ENCODE measurements at places on chromosomes 2 and 18.

- DNase-seq = peak; percentile 29
- H3K36me3 ChIP-seq = no peaks in the 10 kb centered on the region
- no peak overlapping the region for H3K27ac ChIP-seq
- no peaks in the 10 kb centered on the region for H3K4me1 ChIP-seq
Observed at GRCh38 chr2:145927131-145927950, 1407.4 kb upstream of the ZEB2 start.

DNA sequence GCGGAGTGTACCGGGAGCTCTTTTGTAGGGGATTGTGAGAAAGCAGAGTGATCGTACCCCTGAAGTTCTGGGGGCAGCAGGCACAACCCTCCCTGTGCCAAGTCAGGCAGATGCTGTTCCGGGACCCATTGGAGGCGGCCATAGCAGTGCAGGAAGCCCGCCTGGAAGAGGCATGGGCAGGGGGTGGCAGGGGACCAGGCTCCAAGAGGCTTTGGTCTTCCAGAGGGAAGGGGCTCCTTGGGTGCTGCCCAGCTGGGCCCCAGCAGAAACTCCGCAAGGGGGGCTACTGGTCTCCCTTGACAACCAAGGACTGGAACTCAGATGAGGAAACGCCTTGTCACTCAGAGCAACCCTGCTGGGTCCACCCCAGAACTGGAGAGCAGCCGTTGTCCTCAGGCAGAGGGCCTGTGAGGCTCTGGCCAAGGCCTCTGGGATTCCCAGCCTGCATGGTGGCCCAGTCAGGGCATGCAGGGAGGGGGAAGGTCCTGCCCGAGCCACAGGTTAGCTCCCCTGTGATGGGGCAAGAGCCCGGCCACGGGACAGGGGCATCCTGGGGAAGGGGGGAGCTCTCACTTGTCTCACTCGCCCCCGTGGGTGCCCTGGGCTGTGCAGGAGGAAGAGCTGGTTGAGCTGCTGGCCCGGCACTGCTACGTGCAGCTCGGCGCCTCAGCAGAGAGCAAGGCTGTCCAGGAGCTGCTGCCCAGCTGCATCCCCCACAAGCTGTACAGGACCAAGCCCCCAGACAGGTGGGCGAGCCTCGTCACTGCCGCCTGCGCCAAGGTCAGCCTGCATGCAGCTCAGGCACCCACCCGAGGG lies 21.0 kb upstream of the GPR17 start:
- peaks cover 4% of the 10 kb centered on the region for H3K27me3 ChIP-seq
- peaks cover 11% of the 10 kb centered on the region for H3K4me1 ChIP-seq
- H3K4me3 ChIP-seq = no peak overlapping the region
- DNase-seq = no peak

DNA sequence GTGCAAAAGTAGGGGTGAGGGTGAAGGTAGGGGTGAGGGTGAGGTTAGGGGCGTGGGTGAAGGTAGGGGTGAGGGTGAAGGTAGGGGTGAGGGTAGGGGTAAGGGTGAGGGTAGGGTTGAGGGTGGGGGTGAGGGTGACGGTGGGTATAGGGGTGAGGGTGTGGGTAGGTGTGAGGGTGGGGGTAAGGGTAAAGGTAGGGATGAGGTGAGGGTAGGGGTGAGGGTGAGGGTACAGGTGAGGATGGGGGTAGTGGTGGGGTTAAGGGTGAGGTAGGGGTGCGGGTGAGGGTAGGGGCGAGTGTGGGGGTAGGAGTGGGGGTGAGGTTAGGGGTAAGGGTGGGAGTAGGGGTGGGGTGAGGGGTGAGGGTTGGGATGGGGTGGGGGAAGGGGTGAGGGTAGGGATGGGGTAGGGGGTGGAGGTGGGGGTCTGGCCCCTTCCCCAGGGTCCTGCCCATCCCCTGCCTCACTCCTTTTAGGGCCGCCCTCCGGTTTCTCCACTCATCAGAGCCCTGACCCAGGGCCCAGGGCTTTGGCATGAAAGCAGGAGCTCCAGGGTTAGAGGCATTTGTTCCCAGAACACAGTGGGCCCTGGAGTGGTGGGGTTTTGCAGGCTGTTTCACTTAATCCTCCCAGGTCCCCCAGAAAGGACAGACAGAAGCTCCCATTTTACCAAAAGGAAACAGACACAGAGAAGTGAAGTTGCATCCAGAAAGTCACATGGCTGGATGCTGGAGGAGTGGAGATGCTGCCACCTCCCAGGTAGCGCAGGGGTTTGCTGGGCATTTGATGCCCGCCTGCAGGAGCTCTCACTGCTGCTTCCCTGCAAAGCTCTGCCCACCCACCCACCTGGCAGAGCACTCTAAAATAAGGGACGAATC lies 26.9 kb downstream of the SNORC start:
- peaks cover 7% of the 10 kb centered on the region for H3K27me3 ChIP-seq
- H3K4me3 ChIP-seq = no peak overlapping the region
- H3K36me3 ChIP-seq = no peaks in the 10 kb centered on the region
- no peak for DNase-seq

DNA sequence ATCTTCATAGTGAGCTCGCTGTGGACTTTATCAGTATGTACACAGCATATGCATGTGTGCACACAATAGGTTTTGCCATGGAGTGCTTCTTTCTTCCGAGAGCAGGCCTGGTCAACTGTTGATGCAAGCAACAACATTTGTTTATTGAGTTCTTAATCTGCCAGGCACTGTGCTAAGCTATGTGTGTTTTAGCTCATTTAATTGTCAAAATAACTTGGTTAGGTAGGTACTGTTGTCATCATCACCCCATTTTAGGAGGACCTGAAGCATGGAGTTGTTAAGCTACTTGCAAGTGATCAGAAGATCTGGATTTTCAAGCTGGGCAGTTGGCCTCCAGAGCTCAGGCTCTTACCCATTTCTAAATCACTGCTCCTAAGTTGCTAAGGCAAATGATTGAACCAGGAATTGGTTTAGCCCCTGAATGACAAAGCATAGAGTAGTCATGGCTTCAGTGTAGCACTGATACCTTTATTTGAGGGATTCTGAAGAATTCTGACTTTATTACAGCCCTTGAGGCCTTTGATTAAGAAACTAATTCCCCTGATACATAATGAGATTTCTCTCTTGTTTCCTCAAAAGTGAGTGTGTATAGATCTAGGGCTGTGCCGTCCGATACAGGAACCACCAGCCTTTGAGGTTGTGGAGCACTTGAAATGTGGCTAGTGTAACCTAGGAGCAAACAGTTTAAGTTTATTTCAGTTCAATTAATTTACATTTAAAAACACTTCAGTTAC lies 132.9 kb downstream of the FMNL2 start:
- no peak overlapping the region for H3K27ac ChIP-seq
- H3K4me3 ChIP-seq = peak overlapping the region; percentile 38
- no peaks in the 10 kb centered on the region for H3K36me3 ChIP-seq
- peaks cover 8% of the 10 kb centered on the region for H3K4me1 ChIP-seq

- H3K36me3 ChIP-seq = peaks cover 87% of the 10 kb centered on the region
- H3K27me3 ChIP-seq = no peaks in the 10 kb centered on the region
- no peak overlapping the region for H3K4me3 ChIP-seq
- peaks cover 2% of the 10 kb centered on the region for H3K4me1 ChIP-seq
- no peak for DNase-seq
Observed at GRCh38 chr2:99325384-99325783, 10.7 kb downstream of the TXNDC9 start.

- no peak for DNase-seq
- no peak overlapping the region for H3K4me3 ChIP-seq
- H3K27ac ChIP-seq = peak overlapping the region; percentile 44
- no peaks in the 10 kb centered on the region for H3K27me3 ChIP-seq
Observed at GRCh38 chr2:3470856-3471737, 48.2 kb downstream of the ADI1 start.

GRCh38 chr2:59691518-59692190 lies 861.8 kb downstream of the BCL11A start:
- no peak overlapping the region for H3K4me3 ChIP-seq
- H3K36me3 ChIP-seq = no peaks in the 10 kb centered on the region
- H3K27ac ChIP-seq = no peak overlapping the region
- H3K27me3 ChIP-seq = no peaks in the 10 kb centered on the region

DNA sequence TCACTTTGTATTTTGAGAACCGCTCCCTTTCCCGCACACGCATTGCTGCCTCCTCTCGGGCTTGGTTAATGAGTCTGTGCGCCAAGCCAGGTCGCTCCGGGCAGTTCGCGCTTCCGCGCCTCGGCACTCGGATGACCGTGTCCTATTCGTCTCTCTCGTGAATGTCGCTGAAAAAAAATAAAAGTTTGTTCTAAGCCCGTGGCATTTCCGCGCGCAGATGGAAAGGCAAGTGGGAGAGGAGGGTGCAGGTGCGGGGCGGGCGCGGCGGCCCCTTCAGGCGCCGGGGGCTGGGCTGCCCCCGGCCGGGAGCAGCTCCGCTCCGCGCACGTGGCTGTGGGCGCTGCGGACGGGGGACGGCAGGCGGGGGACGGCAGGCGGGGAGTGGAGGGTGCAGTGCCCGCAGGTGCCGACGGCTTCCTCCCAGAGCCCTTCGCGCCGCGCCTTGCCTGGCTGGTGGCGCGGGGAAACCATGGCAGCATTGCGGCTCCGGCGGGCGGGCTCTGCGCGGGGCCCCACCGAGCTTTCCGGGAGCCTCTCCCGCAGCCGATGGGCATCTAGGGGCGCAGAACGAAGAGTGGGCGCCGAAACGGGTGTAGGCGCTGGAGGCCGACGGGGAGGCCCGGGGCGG lies 159.6 kb upstream of the SIX2 start:
- H3K4me3 ChIP-seq = peak overlapping the region; percentile 78
- peak overlapping the region; percentile 14 for H3K27ac ChIP-seq
- H3K27me3 ChIP-seq = peaks cover 11% of the 10 kb centered on the region
- no peak for DNase-seq
- peaks cover 11% of the 10 kb centered on the region for H3K4me1 ChIP-seq

DNA sequence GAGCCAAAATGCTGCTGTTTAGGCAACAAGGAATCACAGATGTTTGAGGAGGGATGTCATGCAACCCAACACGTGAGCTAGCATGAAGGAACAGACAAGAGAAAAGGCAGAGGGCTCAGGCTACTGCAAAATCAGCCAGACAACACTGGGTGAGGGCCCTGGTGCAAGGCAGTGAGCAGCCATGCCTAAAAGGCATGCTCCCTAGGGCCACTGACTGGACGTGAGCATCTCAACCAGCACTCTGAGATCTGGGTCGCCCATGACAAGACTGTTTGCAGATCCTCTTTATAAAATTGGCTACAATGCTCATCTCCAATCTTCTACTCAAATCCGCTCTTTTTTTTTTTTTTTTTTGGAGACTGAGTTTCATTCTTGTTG lies 49.1 kb downstream of the KIAA2012 start:
- H3K27me3 ChIP-seq = peaks cover 10% of the 10 kb centered on the region
- no peaks in the 10 kb centered on the region for H3K36me3 ChIP-seq
- H3K4me1 ChIP-seq = no peaks in the 10 kb centered on the region
- H3K27ac ChIP-seq = no peak overlapping the region

GRCh38 chr18:22822024-22822423 lies 111.1 kb upstream of the RBBP8 start:
- H3K4me1 ChIP-seq = peaks cover 1% of the 10 kb centered on the region
- H3K36me3 ChIP-seq = no peaks in the 10 kb centered on the region
- DNase-seq = peak; percentile 26
- H3K27me3 ChIP-seq = no peaks in the 10 kb centered on the region
- H3K4me3 ChIP-seq = no peak overlapping the region

GRCh38 chr2:216773072-216773471 lies 77.7 kb upstream of the IGFBP5 start:
- no peak overlapping the region for H3K4me3 ChIP-seq
- no peak overlapping the region for H3K27ac ChIP-seq
- peaks cover 20% of the 10 kb centered on the region for H3K4me1 ChIP-seq
- no peaks in the 10 kb centered on the region for H3K36me3 ChIP-seq
- no peak for DNase-seq

DNA sequence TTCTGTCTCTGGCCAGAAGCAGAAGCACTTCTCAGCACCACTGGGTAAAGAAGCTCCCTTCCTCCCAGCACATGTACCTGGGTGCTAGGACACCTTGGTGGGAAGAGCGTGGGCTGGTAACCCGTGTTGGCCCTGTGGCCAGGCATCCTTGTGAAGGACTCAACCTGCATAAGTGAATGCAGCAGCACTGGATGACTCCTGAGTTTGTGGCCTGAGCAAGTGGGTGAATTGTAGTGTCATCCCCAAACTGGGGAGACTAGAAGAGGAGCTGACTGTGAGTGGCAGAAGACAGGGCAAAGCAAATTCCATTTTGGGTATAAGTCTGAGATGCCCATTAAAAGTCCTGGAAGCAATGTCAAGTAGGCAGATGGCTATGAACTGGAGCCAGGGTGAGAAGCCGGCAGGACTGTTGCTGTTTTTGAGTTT lies 63.4 kb downstream of the STAT1 start:
- peak overlapping the region; percentile 2 for H3K27ac ChIP-seq
- no peaks in the 10 kb centered on the region for H3K36me3 ChIP-seq
- H3K4me3 ChIP-seq = no peak overlapping the region

- no peaks in the 10 kb centered on the region for H3K36me3 ChIP-seq
- no peak overlapping the region for H3K4me3 ChIP-seq
Observed at GRCh38 chr2:42910645-42911405, 118.4 kb upstream of the HAAO start.

GRCh38 chr18:74967438-74967837 lies 241.5 kb downstream of the PTGR3 start:
- peaks cover 2% of the 10 kb centered on the region for H3K4me1 ChIP-seq
- no peak overlapping the region for H3K27ac ChIP-seq
- no peak overlapping the region for H3K4me3 ChIP-seq
- no peak for DNase-seq

Data from mesenchymal stem cell (in vitro differentiated cells and primary cell).